ENCODE measurements at places on chromosomes 4 and X.

DNA sequence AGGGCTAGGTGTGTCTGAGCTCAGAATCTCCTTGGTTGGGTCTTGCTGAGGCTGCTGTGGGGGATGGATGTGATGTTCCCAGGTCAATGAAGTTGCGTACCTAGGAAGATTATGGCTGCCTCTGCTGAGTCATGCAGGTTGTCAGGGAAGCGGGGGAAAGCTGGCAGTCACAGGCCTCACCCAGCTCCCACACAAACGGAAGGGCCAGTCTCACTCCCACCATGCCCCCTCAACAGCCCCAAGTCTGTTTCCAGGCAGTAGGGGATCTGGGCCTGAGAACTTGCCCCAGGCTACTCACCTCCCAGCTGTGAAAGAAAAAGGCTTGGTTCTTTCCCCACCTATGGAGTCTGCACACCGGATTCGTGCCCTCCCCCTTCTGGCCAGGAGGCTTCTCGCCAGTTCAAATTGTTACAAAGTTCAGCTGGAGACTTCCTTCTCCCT lies 72.9 kb downstream of the WDR44 start:
- DNase-seq = no peak

DNA sequence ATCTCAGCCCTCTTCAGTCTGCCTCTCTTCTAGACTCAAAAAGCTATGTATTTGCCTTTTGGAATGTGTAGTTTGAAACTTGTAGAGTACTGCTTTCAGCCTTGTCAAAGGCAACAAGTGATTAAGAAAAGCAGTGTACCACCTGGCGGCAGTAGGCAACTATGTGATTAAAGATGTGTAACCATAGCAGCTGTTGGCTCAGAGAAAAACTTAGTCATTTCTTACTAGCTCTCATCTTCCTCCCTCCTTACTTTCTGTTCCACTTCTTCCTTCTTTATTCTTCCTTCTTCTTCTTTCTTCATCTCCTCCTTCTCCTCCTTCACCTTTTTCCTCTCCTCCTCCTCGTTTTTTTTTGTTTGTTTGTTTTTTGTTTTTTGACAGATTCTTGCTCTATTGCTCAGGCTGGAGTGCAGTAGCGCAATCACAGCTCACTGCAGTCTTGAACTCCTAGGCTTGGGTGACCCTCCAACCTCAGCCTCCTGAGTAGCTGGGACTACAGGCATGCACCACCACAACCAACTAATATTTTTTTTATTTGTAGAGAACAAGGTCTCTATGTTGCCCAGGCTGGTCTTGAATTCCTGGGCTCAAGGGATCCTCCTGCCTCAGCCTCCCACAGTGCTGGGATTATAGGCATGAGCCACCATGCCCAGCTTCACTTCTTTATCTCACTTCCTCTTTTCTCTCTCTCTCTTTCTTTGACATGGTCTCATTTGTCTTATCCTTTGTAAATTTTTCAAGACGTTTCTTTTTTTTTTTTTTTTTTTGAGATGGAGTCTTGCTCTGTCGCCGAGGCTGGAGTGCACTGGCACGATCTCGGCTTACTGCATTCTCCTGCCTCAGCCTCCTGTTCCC lies 32.6 kb downstream of the ABHD18 start:
- no peak for DNase-seq

DNA sequence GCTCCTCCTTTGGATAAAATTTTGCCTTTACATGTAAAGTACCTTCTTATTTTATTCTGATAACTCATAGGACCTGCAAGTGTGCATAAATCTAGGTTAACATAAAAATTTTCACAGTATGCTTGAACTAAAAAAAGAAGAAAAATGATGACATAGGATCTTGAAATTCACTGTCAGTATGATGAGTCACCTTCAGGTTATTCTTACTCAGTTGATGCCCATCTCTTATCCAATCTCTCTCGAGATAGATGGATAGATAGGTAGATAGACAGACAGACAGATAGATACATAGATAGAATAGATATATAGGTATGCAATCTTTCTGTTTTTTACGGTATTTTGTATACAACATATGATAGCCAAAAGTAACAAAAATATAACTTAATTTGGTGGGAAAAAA lies 485.5 kb downstream of the NAF1 start:
- DNase-seq = no peak

- DNase-seq = no peak
Measured at GRCh38 chr4:1902243-1902642, 31.1 kb downstream of the NSD2 start.

DNA sequence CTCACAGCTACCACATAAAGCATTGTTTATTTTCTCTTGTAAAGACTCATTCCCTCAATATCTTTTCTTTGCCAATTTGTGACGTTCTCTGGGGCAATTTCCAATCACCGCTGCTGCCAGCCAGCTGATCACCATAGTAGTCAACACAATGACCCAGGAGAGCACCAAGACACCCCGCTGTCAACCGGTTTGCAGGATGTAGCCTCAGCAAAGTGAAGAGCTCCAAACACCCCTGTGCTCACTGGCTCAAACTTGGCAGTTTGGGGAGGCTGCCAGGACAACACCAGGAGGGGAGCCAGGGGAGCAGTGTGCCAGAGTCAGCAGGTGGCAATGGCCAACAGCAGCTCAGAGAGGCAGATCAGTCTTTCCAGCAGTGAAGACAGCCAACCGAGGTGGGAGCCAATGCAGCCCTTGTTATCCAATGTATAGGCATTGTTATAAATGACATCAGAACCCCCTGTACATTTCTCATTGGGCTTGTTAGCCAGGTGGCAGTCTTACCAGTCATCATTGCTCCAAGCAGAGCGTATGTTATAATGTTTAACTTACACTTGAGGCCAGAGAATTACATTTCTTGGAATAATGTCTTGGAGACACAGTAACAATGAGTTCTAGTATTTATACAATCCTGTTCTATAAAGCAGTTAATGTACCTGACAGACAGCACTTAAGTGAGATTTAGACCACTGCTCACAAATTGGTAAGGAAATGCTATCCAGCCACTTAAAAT lies 274.9 kb upstream of the GK2 start:
- no peak for DNase-seq

DNA sequence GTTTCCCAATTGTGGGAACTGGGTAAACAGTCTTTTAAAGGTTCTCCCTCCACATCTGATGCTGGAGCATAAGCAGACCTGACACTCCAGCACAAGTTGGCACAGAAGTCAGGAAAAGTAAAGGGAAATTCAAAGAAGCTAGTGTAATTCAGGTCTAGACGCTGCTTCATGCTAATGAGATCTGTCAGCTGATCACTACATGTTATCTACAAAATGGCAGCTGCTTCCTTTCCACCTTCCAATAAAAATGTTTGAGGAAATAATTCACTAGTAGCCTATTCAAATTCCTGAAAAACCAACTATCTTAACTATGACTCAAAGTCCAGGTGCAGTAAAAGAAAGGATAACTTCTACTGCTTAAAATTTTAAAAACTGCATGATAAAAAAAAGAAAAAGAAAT lies 29.3 kb downstream of the DCAF8L2 start:
- no peak for DNase-seq

DNA sequence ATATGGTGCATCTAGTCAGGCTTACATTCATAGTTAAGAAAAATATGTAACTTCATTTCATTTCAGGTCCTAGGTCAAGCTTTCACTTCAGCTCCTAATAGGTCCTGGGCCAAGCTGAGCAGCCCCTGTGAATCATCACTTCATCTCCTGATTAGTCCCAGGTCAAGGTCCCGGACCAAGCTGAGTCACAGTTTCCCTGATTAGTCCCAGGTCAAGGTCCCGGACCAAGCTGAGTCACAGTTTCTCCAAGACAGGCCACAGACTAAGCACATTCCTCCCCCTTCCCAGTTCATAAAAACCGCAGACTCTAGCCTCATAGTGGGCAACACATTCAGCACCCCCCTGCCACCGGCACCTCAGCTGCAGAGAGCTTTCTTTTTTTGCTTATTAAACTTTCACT lies 1331.8 kb downstream of the PCDH19 start:
- DNase-seq = no peak

- DNase-seq = no peak
Measured at GRCh38 chr4:88091378-88091777, 67.1 kb downstream of the ABCG2 start.

DNA sequence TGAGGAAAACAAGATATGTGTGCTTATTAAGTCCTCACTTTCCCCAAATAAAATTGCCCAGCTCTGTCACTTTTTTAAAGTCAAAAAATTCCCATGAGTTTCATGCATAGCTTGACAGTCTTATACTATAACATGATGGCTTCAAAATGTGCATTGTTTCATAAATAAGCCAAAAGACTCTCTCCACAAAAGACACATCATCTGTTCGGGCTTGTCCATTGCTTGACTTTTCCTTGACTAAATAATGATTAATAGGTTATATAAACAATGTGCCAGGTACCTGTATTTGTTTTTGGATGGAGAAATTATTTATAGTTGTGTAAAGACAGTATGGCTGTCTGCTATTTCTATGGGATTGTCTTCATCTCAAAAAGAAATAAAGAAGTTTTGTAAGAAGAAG lies 329.2 kb upstream of the KLF3 start:
- no peak for DNase-seq

- DNase-seq = no peak
Measured at GRCh38 chr4:20615486-20616260, 84.6 kb upstream of the PACRGL start.

- no peak for DNase-seq
Measured at GRCh38 chr4:186159613-186160012, 31.8 kb upstream of the CYP4V2 start.

DNA sequence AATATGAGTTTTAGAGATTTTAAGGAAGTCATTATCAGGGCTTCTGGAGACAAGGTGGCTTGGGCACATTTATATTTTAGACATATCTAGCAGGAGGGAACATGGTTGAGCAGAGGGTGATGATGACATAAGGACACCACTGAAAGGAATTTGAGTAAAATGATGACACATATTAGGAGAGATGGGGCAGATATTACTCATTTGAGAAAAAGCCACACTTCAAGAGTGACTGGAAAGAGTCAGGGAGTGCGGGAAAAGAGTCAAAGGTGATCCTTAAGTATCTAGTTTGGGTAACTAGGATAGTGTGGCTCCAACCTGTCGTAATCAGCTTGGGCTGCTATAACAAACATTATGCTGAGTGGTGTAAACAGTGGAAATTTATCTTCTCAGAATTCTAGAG lies 377.7 kb downstream of the PACRGL start:
- no peak for DNase-seq

GRCh38 chr4:157072002-157072401 lies 3.9 kb upstream of the GLRB start:
- DNase-seq = no peak

GRCh38 chr4:153538487-153539357 lies 72.6 kb downstream of the TMEM131L start:
- no peak for DNase-seq

- no peak for DNase-seq
Measured at GRCh38 chr4:7918981-7919380, 20.7 kb downstream of the AFAP1 start.

- DNase-seq = no peak
Measured at GRCh38 chr4:137647375-137647774, 115.1 kb upstream of the PCDH18 start.

- DNase-seq = no peak
Measured at GRCh38 chr4:61443813-61444510, 243.8 kb downstream of the ADGRL3 start.

GRCh38 chr4:112951362-112952312 lies 97.8 kb upstream of the ANK2 start:
- no peak for DNase-seq

- no peak for DNase-seq
Measured at GRCh38 chrX:138890491-138890890, 179.0 kb upstream of the FGF13 start.

GRCh38 chrX:40267334-40268187 lies 169.8 kb upstream of the BCOR start:
- DNase-seq = no peak

DNA sequence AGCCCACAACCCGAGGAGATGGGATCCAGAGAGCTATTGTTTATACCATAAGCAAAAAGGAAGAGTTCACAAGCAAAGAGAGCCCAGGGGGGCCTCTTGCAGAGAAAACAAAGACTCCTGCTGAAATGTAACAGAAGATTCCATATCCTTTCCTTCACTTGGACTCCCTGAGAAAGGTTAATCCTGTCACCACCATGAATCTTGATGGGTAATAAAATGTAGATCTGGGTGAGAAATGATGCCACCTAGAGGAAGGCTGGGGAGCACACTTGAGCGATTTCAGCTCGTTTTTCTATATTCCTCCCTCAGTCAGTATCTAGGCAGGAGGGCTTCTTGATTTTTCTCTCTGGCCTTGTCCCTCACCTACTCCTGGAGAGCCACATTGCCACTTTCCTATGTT lies 10.2 kb upstream of the KCNE5 start:
- DNase-seq = no peak

GRCh38 chr4:116501954-116502353 lies 583.4 kb downstream of the TRAM1L1 start:
- no peak for DNase-seq

DNA sequence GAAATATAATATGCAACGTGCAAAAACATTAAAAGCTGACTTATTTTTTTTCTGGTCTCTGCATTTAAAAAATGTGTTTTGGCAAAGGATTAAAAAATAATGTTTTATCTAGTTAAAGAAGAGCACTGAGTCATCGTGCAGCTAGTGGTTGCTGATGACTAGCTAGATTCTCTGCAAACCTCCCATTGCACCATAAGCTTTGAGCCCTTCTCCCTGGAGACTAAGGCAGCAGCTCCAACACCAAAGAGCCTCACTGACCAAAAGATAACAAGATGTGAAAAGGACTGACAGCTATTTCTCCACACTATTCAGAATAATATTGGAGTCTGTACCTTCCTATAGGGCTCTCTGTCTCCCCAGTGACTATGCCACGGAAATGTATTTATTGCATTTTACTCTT lies 424.3 kb downstream of the SLITRK2 start:
- no peak for DNase-seq

GRCh38 chr4:40466789-40467188 lies 131.7 kb downstream of the CHRNA9 start:
- DNase-seq = no peak

- no peak for DNase-seq
Measured at GRCh38 chr4:186642530-186642929, 81.1 kb downstream of the FAT1 start.

DNA sequence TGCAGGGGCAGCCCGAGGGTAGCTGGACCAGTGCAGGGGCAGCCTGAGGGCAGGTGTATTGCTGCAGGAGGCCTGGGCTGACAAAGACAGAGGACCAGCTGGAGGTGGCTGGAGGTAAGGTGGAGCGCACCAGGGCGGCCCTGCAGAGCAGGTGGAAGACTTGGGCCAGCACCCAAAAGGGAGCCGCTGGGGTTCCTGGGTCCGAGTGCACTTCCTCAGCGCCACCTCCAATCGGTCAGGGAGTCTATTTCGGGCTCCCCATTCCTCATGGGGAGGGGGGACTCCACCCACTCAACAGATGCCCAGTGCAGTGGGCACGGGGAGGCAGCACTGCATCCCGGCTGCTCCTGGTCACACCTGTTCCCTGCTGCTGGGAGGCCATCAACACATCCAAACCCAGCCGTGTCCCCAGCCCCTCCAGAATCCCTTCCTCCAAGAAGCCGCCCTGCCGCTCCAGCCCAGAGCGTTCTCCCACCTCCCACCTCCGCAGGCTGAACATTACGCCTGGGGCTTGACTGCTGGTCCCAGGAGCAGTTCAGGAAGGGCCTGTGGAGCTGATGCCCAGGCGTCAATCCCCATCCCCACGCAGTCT lies 1.5 kb downstream of the LRPAP1 start:
- no peak for DNase-seq
